ENCODE measurements at places on chromosomes 2 and 18.

- no peak for DNase-seq
These were observed 20.5 kb upstream of the IL1RL2 start for GRCh38 chr2:102166189-102166845.

- DNase-seq: no peak
These were observed 32.3 kb downstream of the KLF7 start for GRCh38 chr2:207133458-207133819.

GRCh38 chr2:21371499-21372003 lies 247.8 kb downstream of the TDRD15 start:
- no peak for DNase-seq

GRCh38 chr2:133169274-133169912 lies 398.9 kb downstream of the NCKAP5 start:
- no peak for DNase-seq

GRCh38 chr2:46508312-46508711 lies 28.9 kb downstream of the TMEM247 start:
- peak; percentile 29 for DNase-seq

DNA sequence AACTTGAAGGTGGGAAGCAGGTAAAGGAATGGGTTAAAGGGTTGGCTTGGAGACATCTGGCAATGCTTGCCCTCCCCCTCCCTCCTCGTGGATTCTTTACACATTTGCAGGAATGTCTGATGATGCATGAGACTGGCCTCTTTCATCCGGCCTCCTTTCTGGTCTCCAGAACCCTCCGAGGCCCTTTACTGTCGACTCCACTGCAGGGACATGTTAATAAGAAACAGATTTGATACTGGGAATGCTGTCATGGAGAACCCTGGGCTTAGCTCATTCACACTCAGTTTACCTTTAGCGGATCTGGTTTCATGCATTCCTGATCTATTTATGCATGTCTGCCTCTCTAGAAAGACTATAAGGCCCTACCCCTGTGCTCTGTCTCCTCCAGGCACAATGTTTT lies 238.7 kb downstream of the TGIF1 start:
- peak; percentile 95 for DNase-seq

Measured in islet precursor cell (in vitro differentiated cells).